Lung microvascular endothelial cell (primary cell): ENCODE measurements at places on chromosomes 7 and 10.

- DNase-seq = no peak
These were observed 21.4 kb upstream of the RSBN1L start for GRCh38 chr7:77674878-77675277.

GRCh38 chr10:82392533-82392932 lies 517.5 kb downstream of the NRG3 start:
- DNase-seq = peak; percentile 12

DNA sequence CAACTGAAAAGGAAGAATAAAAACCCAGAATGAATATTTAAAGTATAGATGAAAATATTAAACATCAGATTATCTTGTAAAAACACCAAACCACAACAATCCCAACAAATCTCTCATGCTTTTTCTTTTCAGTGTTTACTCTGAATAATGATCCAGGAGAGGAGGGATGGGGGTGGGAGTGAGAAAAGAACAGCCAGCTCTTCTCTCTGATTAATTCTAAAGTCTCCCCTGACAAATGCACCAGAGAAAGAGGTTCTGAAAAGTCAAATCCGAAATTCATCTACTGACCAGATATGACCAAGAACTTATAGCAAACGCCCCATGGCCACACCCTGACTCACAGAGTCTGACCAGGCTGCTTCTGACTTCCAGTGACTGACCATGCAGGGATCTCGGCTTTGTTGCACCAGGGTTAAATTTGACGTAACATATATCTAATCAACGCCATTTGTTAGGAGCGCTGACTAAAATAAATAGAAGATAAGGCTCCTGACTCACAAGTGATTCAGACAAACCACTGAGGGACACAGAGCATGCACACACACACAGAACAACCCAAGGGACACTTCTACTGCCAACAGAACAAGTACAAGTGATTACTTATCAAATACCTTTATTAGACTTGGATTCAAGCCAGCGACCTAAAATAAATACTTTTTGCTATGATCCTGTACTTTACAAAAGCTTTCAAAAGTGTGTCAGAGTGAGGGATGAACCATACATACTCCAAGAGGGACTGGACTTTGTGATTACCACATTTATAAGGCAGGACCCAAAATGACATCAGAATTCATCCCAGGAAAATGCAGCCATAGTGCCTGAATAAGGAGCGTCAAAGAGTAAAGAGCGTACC lies 9.3 kb upstream of the SPOCK2 start:
- DNase-seq = peak; percentile 16

DNA sequence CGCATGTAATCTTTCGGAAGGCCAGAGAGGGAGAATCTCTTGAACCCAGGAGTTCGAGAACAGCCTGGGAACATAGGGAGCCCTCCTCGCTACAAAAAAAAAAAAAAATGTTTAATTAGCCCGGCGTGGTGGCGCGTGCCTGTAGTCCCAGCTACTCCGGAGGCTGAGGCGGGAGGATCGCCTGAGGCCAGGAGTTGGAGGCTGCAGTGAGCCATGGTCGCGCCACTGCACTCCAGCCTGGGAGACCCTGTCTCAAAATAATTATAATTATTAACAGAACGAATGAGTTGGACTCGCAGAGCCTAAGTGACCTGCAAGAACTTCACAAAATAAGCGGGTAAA lies 794 bp downstream of the PCGF6 start:
- no peak for DNase-seq

DNA sequence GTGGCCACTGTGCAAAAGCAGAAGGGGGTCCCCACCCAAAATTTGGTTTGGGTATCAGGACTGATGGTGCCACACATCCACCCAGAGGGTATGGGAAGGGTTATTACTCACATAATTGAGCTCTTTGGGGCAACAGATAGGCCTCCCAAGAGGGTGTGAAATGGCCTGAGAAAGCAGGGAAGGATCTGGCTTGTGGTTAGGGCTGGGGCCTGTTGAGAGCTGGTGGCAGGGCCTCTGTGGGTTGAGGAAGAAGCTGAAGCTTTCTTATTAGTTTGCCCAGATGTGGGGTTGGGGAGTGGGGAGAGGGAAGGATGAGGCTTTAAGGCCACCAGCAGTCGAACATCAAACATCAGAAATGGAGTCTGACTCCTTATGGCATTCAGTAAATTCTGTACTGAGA lies 18.3 kb upstream of the MKI67 start:
- no peak for DNase-seq

- no peak for DNase-seq
These were observed 448.1 kb upstream of the SEMA3D start for GRCh38 chr7:85634951-85635350.

DNA sequence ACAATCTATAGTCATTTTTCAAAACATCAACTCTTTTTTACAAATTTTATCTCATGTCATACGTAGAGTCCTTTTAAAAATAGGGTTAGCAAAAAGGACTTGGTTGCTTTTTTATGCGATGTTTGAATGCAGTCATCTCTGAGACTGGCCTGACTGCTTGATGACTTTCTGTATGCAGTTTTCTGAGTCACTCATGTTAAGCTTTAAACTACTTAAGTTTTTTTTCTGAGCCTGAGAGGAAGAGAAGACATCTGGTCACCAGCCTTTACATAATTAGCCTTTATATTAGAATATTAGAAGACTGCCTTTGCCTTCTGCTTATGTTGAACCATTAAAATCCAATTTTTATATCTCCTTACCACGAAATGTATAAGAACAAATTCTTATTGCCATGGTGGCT lies 834.4 kb upstream of the MBL2 start:
- no peak for DNase-seq

GRCh38 chr10:29658984-29659965 lies 24.5 kb upstream of the SVIL start:
- DNase-seq = peak; percentile 49

DNA sequence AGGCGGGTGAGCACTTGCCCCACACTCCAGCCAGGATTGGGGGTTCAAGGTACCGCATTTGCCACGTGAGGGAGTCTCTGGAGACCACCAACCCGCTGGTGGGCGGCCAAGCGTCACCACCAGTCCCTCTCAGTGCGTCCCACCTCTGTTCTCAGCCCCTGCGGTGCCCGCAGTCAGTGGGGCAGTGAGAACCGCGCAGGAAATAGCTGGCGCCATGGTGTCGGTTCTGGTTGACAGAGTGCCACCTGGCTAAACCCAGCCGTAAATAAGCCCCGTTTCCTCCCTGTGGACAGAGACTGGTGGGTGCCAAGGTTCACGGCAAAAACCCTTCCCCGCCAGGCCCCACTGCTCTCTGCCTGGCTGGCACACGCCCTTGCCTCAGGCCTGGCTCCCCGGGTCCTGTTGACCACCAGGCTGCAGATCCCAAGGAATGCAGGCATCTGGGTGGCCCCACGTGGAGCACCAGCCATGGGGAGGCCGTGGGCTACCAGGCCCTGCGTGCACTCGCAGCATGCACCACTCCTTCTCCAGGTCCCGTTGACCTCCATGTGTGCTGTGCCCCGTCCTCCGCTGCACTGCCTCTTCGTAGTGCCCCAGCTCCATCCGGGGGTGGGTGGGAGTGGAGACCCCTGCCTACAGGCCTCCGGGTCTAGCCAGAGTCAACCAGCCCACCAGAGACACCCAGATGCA lies 140.0 kb downstream of the LHPP start:
- no peak for DNase-seq

GRCh38 chr7:22629056-22629455 lies 97.9 kb upstream of the IL6 start:
- DNase-seq = no peak

DNA sequence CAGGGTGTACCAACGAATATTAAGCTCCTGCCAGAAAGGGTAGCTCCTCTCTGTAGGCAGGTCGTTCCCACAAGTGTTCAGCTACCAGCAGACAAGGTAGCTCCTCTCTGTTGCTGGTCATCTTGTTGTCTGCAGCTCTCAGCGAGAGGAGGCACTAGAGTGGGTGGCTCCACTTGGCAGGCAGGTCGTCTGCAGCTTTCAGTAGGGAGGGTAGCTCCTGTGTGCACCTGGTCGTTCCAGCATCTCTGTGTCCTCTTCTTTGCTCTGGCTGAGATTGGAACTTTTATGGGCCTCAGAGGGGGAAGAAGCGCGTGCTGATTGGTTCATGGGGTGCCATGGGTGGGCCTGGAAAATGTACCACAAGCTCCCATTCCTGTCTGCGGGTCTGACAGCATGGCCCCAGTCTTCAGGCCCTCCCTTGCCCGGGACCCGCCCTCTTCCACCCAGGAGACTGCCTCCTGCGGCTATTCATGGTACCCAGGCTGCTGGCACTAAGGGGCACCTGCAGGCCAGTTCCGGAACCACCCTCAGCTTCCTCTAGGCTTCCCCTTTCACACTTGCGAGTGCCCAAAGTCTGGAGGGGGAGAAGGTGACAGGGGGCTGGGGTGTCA lies 63.9 kb upstream of the CACNA2D1 start:
- no peak for DNase-seq

GRCh38 chr10:103276251-103276895 lies 565 bp upstream of the INA start:
- DNase-seq = no peak

DNA sequence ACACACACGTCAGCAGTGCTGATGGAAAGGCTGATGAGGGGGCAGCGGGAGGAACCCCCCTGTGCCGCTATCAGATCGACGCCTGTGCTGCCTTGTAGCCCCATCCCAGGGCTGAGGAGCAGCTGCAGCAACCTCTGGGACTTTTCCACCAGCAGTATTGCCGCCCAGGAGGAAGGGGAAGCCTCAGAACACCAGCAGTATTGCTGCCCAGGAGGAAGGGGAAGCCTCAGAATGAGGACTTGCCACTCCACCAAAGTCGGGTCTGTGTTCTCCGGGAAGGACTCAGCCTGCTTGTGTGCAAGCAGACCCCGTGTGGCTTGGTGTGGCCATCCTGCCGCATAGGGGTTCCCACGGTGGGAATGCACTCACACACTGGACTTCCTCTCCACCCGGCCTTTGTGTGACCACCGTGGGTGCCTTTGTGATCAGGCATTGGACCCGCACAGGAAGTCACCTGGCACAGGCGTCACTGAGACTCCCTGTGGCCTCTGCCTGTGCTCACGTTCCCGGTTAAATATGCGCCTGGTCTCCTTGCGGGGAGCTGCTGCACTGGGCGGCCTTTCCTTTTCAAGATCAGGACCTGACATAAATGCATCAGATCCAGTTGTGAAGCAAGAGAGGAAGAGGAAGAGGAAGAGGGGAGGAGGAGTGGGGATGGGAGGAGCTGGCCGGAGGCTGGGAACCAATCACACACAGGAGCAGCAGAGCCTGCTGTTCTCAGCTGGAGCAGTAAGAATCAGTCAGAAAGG lies 248.5 kb downstream of the DNAJB6 start:
- peak; percentile 70 for DNase-seq

DNA sequence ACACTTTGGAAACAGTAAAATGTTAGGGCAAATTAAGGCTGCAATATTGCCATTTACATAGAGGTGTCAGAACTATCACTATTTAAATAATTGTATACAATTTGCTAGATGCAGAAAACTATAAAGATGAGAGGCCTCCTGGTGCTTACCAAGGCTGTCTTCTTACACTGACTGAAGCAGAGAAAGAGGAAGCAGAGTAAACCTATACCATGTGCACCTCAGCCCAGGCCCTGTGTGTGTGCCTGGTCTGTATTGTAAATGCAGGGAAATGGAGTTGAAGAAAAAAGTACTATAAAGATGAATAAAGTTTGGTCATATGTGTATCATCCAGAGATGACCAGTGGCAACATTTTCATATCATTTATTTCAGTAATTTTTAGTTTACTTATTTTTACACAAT lies 29.2 kb downstream of the ELMO1 start:
- DNase-seq = no peak

DNA sequence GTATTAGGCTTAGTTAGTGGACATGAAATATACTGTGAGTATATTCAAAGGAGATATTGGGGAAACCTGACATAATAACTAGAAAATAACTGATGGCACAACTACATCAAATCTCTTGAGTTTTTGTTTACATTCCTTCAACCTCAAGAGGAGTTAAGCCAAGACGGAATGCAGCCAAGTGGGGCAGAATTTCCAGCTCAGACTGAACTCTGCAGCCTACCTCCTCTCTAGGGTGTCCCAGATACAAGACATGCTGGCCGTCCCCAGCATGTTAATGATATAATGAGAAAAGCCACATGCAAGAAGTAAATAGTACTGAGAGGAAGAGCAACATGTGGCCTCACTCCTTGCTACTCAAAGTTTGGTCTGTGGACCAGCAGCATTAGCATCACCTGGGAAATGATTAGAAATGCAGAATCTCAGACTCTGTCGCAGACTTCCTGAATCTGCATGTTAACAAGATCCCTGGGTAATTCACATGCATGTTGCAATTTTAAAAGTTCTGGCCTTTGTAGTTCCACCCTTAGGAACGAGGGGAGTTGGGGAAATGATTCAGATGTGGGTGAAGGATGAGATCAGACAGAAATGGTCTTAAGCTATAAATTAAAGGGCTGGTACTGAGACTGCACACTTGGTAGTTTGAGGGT lies 118.4 kb upstream of the CACUL1 start:
- DNase-seq = no peak

GRCh38 chr7:129707910-129708499 lies 96.5 kb downstream of the NRF1 start:
- DNase-seq = no peak

GRCh38 chr7:16203065-16203464 lies 218.3 kb downstream of the CRPPA start:
- no peak for DNase-seq

DNA sequence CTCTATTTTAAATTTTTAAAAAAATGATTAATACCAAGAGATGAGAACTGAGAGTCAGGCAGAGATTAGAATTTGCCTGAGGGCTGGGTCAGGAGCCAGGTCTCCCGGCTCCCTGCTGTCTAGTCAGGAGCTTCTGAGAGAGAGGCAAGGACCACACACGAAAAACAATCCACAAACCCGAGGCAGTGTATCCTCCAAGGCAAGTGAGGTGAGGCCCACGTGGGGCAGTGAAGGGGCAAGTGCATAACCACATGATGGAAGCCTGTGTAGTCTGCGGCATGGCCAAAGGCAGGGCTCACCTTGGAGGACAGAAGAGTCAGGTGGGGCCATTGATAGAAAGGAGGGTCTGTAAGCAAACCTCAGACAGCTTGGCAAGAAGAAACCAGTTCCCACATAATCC lies 541.2 kb upstream of the FOXK1 start:
- DNase-seq = no peak
